ENCODE measurements at places on chromosomes 4 and X.
A peak's percentile ranks its signal among the peaks of the same experiment; 100 is the strongest.

DNA sequence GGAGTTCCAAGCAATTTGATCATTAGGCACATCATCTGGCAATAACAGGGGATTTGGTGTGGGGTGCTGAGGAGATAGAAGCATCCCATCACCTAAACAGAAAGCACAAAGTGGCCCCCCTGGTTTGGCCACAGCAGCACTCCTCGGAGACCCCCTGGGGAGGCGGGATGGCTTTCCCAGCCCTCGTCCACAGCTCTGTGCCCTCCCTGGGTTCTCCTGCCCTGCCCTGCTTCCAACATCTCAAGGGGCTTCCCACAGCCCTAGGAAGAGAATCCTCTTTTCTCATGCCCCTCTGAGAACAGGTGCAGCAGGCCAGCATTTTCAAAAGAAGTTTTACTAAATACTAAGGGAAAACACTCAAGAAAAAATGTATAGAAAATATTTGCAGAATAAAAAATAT lies 12.8 kb downstream of the ATP5ME start:
- no peak for DNase-seq

DNA sequence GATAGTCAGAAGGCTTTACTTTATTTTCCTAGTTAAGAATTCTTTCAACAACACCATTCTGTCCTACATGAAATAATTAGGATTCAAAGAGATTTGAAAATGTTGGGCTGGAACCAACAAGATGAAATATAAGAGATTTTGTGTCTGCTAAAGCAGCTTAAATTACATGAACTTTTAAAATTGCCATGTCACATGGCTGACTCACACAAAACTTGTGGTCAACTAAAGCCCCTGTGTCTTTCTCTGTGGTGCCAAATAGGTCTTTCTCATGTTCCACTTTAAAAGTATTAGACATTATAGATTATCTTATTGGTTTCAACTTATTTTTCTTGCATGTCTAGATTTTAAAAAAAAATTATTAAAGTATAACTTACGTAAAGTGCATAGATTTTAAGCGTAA lies 60.8 kb upstream of the FHL1 start:
- DNase-seq, result no peak

- no peak for DNase-seq
These were observed 57.1 kb upstream of the NOCT start for GRCh38 chr4:138958519-138958918.

DNA sequence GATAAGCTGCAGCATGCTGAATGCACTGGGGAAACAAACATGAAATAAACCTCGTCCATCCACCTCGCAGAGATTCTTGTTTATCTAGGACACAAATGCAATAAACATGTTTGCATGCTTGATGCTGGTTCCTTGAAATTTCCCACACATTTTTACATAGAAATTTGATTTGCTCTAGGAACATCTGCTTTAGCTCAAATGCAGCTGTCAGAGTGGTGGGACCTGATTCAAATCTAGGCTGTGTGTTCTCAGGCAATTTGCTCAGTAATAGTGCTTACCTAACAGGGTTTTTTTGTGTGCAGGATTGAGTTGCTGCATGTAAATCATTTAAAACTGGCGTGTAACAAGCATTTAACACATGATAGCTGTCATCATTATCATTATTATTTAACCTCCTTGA lies 293.1 kb downstream of the QDPR start:
- no peak for DNase-seq

- no peak for DNase-seq
These were observed 18.2 kb downstream of the SH3RF1 start for GRCh38 chr4:169252339-169253112.

GRCh38 chr4:147689067-147689466 lies 5.1 kb upstream of the PRMT9 start:
- no peak for DNase-seq

- DNase-seq, result no peak
These were observed 19.9 kb downstream of the MAN2B2 start for GRCh38 chr4:6594826-6595355.

- no peak for DNase-seq
These were observed 287.7 kb downstream of the CPXCR1 start for GRCh38 chrX:89034679-89035078.

DNA sequence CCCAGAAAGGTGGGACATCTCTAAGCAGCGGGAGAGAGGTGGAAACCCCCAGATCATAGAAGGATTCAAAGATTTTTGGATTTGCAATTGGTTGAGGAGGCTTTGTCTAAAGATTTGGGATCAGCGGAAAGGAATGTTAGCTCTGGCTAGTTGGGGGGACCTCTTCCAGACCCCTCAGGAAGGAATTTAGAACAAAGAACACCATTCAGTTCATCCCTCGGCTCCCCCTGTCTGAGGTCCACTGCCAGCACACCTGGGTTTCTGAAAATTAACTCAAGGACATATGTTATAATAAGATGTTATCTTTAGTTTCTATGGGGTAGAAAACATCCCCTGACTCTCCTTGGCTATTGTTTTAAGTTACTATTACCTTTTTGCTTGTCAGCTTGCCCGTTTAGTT lies 163.6 kb downstream of the CEP135 start:
- no peak for DNase-seq

GRCh38 chrX:116961872-116962582 lies 499.3 kb upstream of the CT83 start:
- DNase-seq, result no peak

DNA sequence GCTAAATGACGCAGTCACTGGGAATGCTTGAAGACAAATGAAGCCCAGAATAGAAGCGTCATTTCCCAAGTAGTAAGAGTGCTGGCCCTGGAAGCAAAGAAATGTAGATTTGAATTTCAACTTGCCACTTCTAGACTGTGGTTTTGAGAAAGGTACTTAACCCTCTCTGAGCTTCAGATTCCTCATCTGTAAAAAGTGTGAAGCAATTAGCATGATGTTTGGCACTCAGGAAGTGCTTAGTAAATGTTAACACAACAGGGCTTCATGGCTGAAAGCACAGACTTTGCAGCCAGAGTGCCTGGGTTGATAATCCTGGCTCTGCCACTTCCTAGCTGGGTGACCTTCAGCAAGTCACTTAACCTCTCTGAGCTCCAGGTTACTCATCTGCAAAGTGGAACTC lies 147.4 kb upstream of the RPS6KA3 start:
- DNase-seq, result no peak

- DNase-seq, result peak; percentile 94
These were observed 80.8 kb downstream of the NPFFR2 start for GRCh38 chr4:72112514-72113156.

DNA sequence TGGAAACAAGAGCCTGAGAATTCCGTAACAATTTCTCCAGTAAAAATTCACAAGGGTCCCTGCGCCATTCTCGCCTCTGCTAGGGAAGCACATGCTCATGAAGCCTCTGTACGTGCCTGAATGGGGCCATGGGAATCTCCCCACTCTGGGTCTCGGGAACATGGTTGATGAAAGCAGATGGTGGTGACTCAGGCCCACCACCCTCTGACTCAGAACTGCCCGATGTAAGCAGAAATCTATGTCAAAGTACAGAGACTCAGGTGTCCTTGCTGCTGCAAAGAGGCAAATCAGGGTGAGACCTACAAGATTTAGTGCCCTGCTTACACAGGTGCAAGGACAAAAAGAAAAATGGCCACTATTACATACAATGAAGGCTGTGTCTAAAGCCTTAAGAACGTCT lies 65.0 kb downstream of the SCD5 start:
- peak; percentile 59 for DNase-seq

GRCh38 chr4:48472794-48473193 lies 10.3 kb upstream of the SLC10A4 start:
- no peak for DNase-seq

DNA sequence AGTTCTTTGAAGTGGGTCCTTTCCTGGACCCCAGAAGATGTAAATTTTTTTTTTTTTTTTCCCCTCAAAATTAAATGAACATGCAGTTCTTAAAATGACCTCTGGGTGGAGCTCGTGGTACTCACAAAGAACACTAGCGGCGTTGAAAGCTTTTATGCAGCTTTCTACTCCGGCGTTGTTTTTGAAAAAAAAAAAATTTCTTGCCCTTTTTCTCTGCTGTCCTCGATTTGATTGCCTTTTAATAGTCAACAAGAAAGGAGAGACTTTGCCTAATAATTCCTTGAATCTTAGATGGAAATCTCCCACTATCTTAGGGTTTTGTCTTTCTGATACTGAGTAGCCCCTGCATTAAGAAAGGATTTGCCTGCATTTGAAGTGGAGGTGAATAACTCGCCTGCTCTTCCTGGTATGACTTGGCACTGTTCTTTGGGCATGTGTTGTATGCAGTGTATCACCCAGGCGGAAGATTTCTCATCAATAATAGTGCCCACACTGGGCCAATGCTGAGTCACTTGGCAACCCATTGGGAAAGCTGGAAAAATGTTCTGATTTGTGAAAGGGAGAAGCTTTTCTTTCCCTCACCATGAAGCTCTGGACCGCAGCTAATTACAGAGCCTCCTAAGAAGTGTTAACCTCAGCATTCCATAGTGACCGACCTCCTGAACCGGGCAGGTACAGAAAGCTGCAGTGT lies 104.0 kb downstream of the PHEX start:
- DNase-seq, result peak; percentile 84

DNA sequence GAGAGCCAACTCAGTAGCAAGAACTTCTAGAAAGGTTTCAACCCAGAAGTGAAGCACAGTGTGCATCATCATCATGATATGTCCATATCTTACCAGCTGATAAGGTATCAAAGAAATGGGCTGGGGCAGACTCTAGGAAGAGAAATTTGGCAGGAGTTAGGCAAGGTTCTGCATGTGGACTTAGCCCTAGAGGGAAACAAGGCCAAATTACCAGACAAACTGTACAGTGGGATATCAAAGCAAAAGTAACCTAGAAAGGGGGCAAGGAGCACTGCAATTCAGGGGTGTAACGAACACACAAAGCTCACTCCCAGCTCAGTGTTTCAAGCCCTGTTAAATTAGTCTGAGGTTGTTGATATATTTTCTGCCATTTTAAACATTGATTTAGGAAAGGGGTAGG lies 407.4 kb downstream of the SMARCA1 start:
- no peak for DNase-seq

DNA sequence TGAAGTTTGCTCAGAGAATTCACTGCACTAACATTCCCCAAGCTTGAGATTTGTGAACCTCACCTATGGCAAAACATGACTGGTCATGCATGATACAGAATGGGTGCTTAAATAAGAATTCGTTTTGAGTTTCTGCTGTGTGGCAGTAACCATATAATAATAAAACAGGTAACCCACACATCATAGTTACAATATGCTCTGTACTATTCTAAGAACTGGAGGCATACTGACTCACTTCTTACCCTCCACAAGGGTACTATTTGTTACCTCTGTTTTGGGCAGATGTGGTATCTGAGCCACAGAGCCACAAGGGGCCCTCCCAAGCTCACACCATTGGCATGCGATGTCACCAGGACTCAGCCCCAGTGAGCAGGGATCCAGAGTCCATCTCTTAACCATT lies 17.6 kb downstream of the SLC2A9 start:
- no peak for DNase-seq

- DNase-seq, result peak; percentile 90
These were observed 43.1 kb upstream of the GPR78 start for GRCh38 chr4:8537041-8537461.

- no peak for DNase-seq
These were observed 18.2 kb downstream of the TMEM184C start for GRCh38 chr4:147635348-147635747.

- DNase-seq, result no peak
These were observed 38.6 kb downstream of the MAGEB17 start for GRCh38 chrX:16205840-16206239.

DNA sequence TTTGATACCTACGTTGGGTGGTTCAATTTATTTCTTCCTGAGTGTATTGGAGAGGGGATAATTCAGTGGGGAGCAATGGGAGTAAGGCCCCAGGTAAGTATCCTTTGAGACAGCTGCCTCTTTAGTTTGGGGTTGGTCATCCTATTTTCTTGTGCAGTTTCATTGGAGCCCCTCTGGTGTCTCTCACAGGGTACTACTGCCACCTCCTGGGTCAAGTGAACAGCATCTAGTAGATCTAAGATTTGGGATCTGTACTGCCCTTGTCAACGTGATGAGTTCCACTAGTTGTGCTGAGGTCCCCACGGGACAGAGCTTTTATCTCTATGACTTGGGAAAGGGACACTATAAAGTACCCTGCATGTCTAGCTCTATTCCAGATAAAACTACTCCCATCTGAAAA lies 80.6 kb downstream of the PBDC1 start:
- DNase-seq, result no peak

- no peak for DNase-seq
These were observed 19.5 kb upstream of the MRFAP1 start for GRCh38 chr4:6620891-6621555.

GRCh38 chr4:82124932-82125786 lies 248.6 kb downstream of the HNRNPD start:
- no peak for DNase-seq

GRCh38 chr4:33924239-33924638 lies 2320.1 kb downstream of the ARAP2 start:
- peak; percentile 6 for DNase-seq

- no peak for DNase-seq
These were observed 11.6 kb downstream of the FGA start for GRCh38 chr4:154578919-154579318.

GRCh38 chr4:40563401-40563800 lies 66.3 kb downstream of the RBM47 start:
- DNase-seq, result no peak

DNA sequence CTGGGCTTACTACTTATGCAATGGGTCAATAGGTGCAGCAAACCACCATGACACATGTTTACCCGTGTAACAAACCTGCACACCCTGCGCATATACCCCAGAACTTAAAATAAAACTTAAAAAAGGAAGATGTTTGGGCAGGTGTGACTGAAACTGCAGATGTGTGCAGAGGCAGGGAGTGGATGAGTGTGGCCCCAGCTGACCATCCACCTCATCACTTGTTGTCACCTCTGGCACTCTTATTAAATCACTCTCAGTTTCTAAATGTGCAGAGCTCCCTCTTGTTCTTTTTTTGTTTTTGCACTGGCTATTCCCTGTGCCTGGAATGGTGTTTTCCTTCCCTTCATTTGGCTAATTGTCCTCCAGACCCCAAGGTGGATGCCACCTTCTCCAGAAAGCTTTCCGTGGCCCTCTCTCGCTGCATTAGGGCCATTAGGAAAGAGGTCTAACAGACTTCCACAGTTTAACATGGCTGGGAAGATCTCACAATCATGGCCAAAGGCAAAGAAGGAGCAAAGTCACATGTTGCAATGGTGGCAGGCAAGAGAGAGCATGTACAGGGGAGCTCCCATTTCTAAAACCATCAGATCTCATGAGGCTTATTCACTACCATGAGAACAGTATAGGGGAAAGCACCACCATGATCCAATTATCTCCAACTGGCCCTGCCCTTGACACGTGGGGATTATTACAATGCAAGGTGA lies 58.5 kb downstream of the SLC2A9 start:
- DNase-seq, result no peak

DNA sequence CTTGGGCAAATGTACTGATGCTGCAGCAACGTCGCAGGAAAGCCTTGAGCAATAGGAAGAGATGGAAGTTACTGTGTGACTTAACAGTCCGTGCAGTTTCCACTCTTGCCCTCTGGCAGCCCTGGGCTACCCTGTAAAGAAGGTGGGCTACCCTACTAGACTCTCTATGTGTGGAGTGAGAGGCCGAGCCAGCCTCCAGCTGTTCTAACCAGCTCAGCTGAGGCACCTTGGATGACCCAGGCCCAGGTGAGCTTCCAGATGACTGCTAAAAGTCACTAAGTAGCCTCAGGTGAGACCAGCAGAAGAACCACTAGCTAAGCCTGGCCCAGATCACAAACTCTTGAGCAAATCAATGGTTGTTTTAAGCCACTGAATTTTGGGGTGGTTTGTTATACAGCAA lies 34.9 kb upstream of the PPP2R2C start:
- DNase-seq, result no peak
